CD4-positive, alpha-beta memory T cell (primary cell): ENCODE measurements at places on chromosomes 2 and 18. TPM values are rescaled to one million over a fixed set of nuclear protein-coding genes. Genes with fewer than 3 reads are reported as not detected.

GRCh38 chr2:191611614-191612013, 66.3 kb upstream of the NABP1 start:
- no peaks in the 10 kb centered on the region for H3K27me3 ChIP-seq
- no peak for DNase-seq
- peaks cover 1% of the 10 kb centered on the region for H3K4me1 ChIP-seq
- no peak overlapping the region for H3K4me3 ChIP-seq
- H3K27ac ChIP-seq = no peak overlapping the region

DNA sequence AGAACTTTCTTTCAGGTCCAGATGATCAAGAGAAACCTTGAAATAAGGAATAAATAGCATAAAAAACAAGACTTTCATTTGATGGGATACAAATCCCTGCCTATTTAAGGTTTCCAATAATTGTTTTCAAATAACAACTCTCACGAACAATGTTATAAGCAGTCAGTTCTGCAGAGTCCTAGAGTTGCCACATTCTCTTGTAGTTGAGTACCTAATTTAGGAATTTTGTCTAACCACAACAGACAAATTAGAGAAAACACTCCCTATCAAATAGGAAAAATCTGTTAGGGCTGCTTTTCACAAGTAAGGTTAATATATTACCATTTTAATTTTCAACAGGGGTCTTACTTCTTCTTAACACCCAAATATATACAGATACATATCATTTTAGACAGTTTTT, 130.1 kb upstream of the CDH20 start:
- H3K27me3 ChIP-seq = no peaks in the 10 kb centered on the region
- no peak overlapping the region for H3K4me3 ChIP-seq
- no peak overlapping the region for H3K27ac ChIP-seq
- H3K36me3 ChIP-seq = no peaks in the 10 kb centered on the region
- H3K4me1 ChIP-seq = no peaks in the 10 kb centered on the region
- DNase-seq = no peak

GRCh38 chr18:11868230-11868629, 17.0 kb downstream of the CHMP1B start:
- peaks cover 7% of the 10 kb centered on the region for H3K4me1 ChIP-seq
- H3K27ac ChIP-seq = no peak overlapping the region
- DNase-seq = no peak
- no peak overlapping the region for H3K4me3 ChIP-seq
- no peaks in the 10 kb centered on the region for H3K27me3 ChIP-seq
- H3K36me3 ChIP-seq = no peaks in the 10 kb centered on the region

GRCh38 chr18:11388755-11389680, 220.4 kb upstream of the SLC35G4 start:
- H3K27me3 ChIP-seq = no peaks in the 10 kb centered on the region
- DNase-seq = no peak
- no peaks in the 10 kb centered on the region for H3K36me3 ChIP-seq
- H3K4me1 ChIP-seq = no peaks in the 10 kb centered on the region

- H3K27ac ChIP-seq = no peak overlapping the region
- no peaks in the 10 kb centered on the region for H3K27me3 ChIP-seq
- DNase-seq = no peak
- no peak overlapping the region for H3K4me3 ChIP-seq
- H3K36me3 ChIP-seq = no peaks in the 10 kb centered on the region
Measured at GRCh38 chr18:55506074-55506473, 81.9 kb downstream of the TCF4 start.

- H3K4me3 ChIP-seq = no peak overlapping the region
- no peak overlapping the region for H3K27ac ChIP-seq
- no peak for DNase-seq
- no peaks in the 10 kb centered on the region for H3K27me3 ChIP-seq
- no peaks in the 10 kb centered on the region for H3K4me1 ChIP-seq
- H3K36me3 ChIP-seq = no peaks in the 10 kb centered on the region
Measured at GRCh38 chr18:60199505-60199904, 173.1 kb downstream of the MC4R start.

GRCh38 chr18:62881509-62882016, 166.2 kb downstream of the PHLPP1 start:
- no peak overlapping the region for H3K27ac ChIP-seq
- H3K4me1 ChIP-seq = no peaks in the 10 kb centered on the region
- no peaks in the 10 kb centered on the region for H3K27me3 ChIP-seq
- DNase-seq = no peak
- no peak overlapping the region for H3K4me3 ChIP-seq

- peaks cover 29% of the 10 kb centered on the region for H3K27me3 ChIP-seq
- H3K4me1 ChIP-seq = peaks cover 67% of the 10 kb centered on the region
- H3K27ac ChIP-seq = no peak overlapping the region
- no peak for DNase-seq
Measured at GRCh38 chr2:60554074-60554645, 706 bp upstream of the BCL11A start.

DNA sequence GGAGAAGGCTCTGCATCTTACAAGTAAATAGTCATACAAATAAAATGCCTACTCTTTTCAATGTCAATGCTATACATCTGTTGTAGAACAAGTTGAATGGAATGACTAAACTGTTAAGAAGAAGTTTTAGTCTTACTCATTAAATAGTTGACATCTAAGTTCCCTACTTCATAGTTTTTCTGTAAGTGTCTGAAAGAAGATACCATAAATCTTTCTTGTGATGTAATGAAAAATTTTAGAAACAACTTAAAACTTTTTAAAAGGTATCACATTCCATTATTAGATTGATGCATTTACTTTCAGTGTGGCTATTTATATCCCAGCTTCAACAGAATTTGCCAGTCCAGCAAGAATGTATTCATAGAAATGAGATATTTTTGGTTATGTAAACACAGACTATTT, 185.2 kb upstream of the EPC2 start:
- no peak overlapping the region for H3K27ac ChIP-seq
- H3K27me3 ChIP-seq = no peaks in the 10 kb centered on the region
- no peaks in the 10 kb centered on the region for H3K36me3 ChIP-seq
- H3K4me1 ChIP-seq = no peaks in the 10 kb centered on the region
- no peak for DNase-seq

GRCh38 chr2:208072250-208072892, 47.0 kb upstream of the PLEKHM3 start:
- no peaks in the 10 kb centered on the region for H3K36me3 ChIP-seq
- H3K4me3 ChIP-seq = no peak overlapping the region
- no peak overlapping the region for H3K27ac ChIP-seq
- peaks cover 4% of the 10 kb centered on the region for H3K27me3 ChIP-seq
- H3K4me1 ChIP-seq = no peaks in the 10 kb centered on the region
- peak; percentile 43 for DNase-seq

DNA sequence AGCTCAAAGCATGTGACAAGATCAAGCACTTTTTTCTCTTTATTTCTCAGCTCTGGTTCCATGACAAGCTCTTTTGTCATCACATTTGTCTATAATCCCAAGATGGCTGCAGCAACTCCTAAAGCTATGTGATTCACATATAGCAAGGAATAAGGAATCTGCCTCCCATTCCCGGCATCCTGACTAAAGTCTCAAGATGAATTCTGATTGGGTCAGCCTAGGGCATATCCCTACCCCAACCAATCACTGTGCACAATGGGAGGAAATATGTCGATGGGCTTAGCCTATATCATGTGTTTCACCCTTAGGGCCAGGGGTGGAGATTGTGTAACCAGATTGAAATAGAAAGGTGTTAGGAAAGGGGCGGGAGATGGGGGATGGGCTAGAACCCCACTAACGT, 23.1 kb upstream of the COLEC12 start:
- no peak overlapping the region for H3K4me3 ChIP-seq
- DNase-seq = no peak
- H3K27ac ChIP-seq = no peak overlapping the region
- H3K27me3 ChIP-seq = no peaks in the 10 kb centered on the region
- no peaks in the 10 kb centered on the region for H3K4me1 ChIP-seq

GRCh38 chr18:10715791-10716190, 190.0 kb downstream of the NAPG start:
- H3K4me1 ChIP-seq = no peaks in the 10 kb centered on the region
- no peak overlapping the region for H3K4me3 ChIP-seq
- no peak overlapping the region for H3K27ac ChIP-seq
- no peaks in the 10 kb centered on the region for H3K36me3 ChIP-seq
- no peaks in the 10 kb centered on the region for H3K27me3 ChIP-seq
- DNase-seq = no peak

DNA sequence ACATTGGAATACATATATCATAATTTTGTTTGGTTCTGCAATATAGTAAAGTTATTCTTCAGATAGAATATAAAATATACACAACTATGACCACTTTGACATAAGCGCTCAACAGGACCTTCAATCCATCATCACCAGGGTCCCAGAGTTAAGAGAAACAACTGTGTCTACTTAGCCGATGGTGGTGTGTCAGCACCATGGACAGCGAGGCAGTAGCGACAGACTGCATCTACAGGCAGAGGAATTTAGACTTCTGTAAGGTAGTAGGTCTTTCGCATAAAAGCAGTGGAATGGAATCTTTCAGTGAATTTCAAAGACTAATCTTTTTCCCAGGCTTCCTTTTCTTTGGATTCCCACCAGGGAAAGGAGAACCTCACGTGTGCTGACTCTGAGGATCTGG, 20.5 kb upstream of the LRPPRC start:
- H3K27ac ChIP-seq = no peak overlapping the region
- no peak overlapping the region for H3K4me3 ChIP-seq
- H3K4me1 ChIP-seq = no peaks in the 10 kb centered on the region
- no peaks in the 10 kb centered on the region for H3K36me3 ChIP-seq
- DNase-seq = no peak
- H3K27me3 ChIP-seq = no peaks in the 10 kb centered on the region

GRCh38 chr2:36371070-36371874, 15.7 kb downstream of the CRIM1 start:
- H3K27ac ChIP-seq = no peak overlapping the region
- no peaks in the 10 kb centered on the region for H3K27me3 ChIP-seq
- H3K4me3 ChIP-seq = no peak overlapping the region

GRCh38 chr2:50646226-50646625, 385.7 kb downstream of the NRXN1 start:
- no peaks in the 10 kb centered on the region for H3K4me1 ChIP-seq
- no peak for DNase-seq
- no peak overlapping the region for H3K4me3 ChIP-seq
- H3K27ac ChIP-seq = no peak overlapping the region
- no peaks in the 10 kb centered on the region for H3K36me3 ChIP-seq

GRCh38 chr2:151459358-151459757, 49.7 kb downstream of the RIF1 start:
- no peak overlapping the region for H3K4me3 ChIP-seq
- no peak overlapping the region for H3K27ac ChIP-seq
- peaks cover 29% of the 10 kb centered on the region for H3K36me3 ChIP-seq
- DNase-seq = no peak
- H3K4me1 ChIP-seq = no peaks in the 10 kb centered on the region
- H3K27me3 ChIP-seq = no peaks in the 10 kb centered on the region

GRCh38 chr2:150570712-150571111, 83.2 kb upstream of the RND3 start:
- no peaks in the 10 kb centered on the region for H3K27me3 ChIP-seq
- H3K4me3 ChIP-seq = no peak overlapping the region
- no peaks in the 10 kb centered on the region for H3K36me3 ChIP-seq
- H3K4me1 ChIP-seq = no peaks in the 10 kb centered on the region
- no peak overlapping the region for H3K27ac ChIP-seq
- no peak for DNase-seq

Gene GPATCH11
- total RNA-seq = 18.9 TPM

Gene RGPD3
- 0.44 TPM for total RNA-seq

Gene CD8B2
- not detected for total RNA-seq

Gene DLX1
- not detected for total RNA-seq

Gene SCN9A
- total RNA-seq = not detected

Gene IL1B
- 0.81 TPM for total RNA-seq

Gene COL5A2
- total RNA-seq = 1.2 TPM

Gene ALMS1
- 35.5 TPM for total RNA-seq

Gene SERPINB10
- total RNA-seq = not detected
